ENCODE measurements at places on chromosomes 16 and 17. TPM values are rescaled to one million over a fixed set of nuclear protein-coding genes. Genes with fewer than 3 reads are reported as not detected.

Gene MGAT5B
- 0.11 TPM for total RNA-seq

Gene PSMC5
- 50.2 TPM for total RNA-seq

GRCh38 chr17:81160306-81160705 is 5.0 kb upstream of the PVALEF start:
- DNase-seq: no peak

DNA sequence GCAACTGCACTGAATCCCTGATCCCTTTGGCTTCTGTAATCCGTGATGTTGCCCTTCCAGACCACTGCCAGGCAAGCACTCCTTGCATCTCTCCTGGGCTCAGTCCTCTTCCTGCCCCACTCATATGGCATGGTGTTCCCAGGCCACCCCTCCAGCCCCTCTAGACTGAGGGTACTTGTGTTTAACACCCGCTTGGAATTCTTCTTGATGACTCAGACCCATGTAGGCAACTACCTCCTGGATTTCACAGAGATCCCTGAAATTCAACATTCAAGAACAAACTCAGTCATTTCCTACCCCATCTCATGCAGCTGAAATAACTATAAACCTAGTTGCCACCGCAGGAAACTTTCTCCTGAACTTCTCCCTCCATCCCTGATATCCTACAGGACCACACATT is 541.9 kb upstream of the CDH11 start:
- DNase-seq: no peak

Gene KRTAP4-9
- total RNA-seq: not detected

DNA sequence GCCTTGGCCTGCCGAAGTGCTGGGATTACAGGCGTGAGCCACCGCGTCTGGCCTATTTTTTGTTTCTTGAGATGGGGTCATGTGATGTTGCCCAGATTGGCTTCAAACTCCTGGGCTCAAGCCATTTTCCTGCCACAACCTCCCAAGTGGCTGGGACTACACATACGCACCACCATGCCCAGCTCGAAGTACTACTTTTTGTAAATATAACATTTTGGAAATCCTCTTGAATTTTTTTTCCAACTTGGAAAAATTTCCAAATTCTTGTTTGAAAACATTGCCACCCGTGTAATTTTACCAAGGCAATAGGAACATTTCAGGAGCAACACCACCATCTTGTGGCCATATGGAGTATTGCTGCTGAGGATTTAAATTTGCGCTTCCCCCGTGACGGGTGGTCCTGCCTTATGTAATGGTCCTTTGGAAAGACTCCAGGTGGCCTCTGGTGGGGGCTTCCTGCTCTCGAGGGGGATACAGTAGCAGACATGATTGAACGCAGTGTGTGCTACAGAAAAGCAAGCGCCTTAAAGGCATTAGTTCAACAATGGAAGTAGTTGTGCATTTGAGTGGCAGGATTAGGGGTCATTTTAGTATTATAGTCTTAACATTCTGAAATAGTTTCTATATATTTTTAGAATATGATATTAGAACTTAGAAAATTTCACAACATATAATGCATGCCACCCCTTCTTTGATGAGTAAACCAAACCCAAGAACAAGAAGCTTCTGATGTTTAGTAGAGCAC is 8.0 kb downstream of the FLYWCH1 start:
- peak; percentile 79 for DNase-seq

Gene TP53TG3B
- not detected for total RNA-seq

GRCh38 chr17:8362651-8363332 is 13.7 kb downstream of the KRABD2 start:
- DNase-seq: peak; percentile 49
